ENCODE measurements at places on chromosomes 1 and 21.

GRCh38 chr21:16372586-16372985 is 642.8 kb downstream of the USP25 start:
- DNase-seq = no peak
- no peaks in the 10 kb centered on the region for H3K4me1 ChIP-seq
- H3K4me3 ChIP-seq = no peak overlapping the region
- H3K36me3 ChIP-seq = no peaks in the 10 kb centered on the region
- H3K27me3 ChIP-seq = no peaks in the 10 kb centered on the region

DNA sequence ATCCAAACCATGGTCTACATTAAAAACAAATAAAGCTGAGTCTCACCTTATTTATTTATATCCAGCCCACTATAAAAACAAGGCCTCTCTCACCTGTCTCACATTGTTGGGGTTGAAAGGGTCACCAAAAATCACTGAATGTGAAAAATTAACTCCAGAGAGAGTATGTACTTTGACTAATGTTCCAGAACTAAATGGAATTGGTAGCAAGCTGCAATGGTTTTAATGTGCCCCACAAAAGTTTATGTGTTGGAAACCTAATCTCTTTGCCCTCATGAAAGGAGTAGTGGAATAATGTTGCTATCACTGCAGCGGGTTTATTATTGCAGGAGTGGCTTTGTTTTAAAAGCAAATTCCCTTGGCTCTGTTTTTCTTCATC is 230.3 kb downstream of the LTN1 start:
- no peak for DNase-seq
- H3K4me3 ChIP-seq = no peak overlapping the region
- no peaks in the 10 kb centered on the region for H3K4me1 ChIP-seq
- H3K36me3 ChIP-seq = no peaks in the 10 kb centered on the region
- H3K27me3 ChIP-seq = no peaks in the 10 kb centered on the region
- no peak overlapping the region for H3K27ac ChIP-seq

GRCh38 chr1:30132602-30133286 is 590.6 kb downstream of the MATN1 start:
- peaks cover 7% of the 10 kb centered on the region for H3K27me3 ChIP-seq
- H3K4me3 ChIP-seq = no peak overlapping the region
- DNase-seq = no peak
- no peak overlapping the region for H3K27ac ChIP-seq
- H3K36me3 ChIP-seq = no peaks in the 10 kb centered on the region

GRCh38 chr1:165456861-165457260 is 11.9 kb upstream of the RXRG start:
- no peaks in the 10 kb centered on the region for H3K27me3 ChIP-seq
- DNase-seq = no peak
- H3K27ac ChIP-seq = no peak overlapping the region
- no peaks in the 10 kb centered on the region for H3K36me3 ChIP-seq

DNA sequence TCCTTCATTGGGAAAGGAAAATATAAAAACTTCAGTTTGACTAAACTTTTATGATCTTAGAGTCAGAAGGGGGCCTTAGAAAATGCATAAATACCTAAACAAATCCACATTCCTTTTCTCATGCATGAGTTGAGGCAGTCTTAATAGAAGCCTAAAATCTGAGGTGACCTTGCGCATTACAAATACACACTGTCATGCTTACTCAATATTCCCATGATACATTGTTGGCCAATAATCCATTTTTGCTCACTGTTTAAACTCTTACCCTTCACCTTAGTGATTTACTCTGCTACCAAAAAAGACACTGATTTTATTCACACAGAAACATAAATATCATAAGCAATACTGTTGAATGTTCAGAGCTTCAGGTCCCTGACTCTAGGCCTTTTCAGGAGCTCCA is 19.1 kb upstream of the TMCO1 start:
- no peaks in the 10 kb centered on the region for H3K4me1 ChIP-seq
- H3K36me3 ChIP-seq = no peaks in the 10 kb centered on the region
- no peak overlapping the region for H3K4me3 ChIP-seq
- H3K27me3 ChIP-seq = no peaks in the 10 kb centered on the region
- DNase-seq = no peak

GRCh38 chr1:90370686-90371447 is 346.2 kb downstream of the BARHL2 start:
- no peaks in the 10 kb centered on the region for H3K36me3 ChIP-seq
- no peaks in the 10 kb centered on the region for H3K4me1 ChIP-seq
- DNase-seq = no peak

DNA sequence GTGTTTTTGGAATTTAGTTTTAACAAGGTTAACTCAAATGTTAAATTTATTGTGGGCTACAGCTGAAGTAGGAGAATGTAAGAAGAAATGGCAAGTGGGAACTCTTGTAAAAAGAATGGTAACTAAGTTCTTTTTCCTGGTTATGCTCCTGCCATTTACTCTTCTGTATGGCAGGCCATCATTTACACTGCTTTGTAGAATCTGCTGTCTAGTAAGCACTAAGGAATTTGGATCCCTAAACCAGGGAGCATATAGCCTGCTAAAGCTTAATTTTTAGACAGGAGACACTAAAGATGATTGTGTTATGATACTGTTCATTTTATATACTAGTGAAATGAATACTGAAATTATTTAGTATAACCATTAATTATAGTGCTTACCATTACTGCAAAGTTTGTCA is 85.3 kb downstream of the CAMTA1 start:
- no peak for DNase-seq
- H3K27ac ChIP-seq = no peak overlapping the region
- peaks cover 19% of the 10 kb centered on the region for H3K36me3 ChIP-seq
- no peaks in the 10 kb centered on the region for H3K27me3 ChIP-seq
- H3K4me3 ChIP-seq = no peak overlapping the region

- no peaks in the 10 kb centered on the region for H3K27me3 ChIP-seq
- no peaks in the 10 kb centered on the region for H3K36me3 ChIP-seq
- peak overlapping the region; percentile 36 for H3K27ac ChIP-seq
- no peak for DNase-seq
- H3K4me1 ChIP-seq = no peaks in the 10 kb centered on the region
- H3K4me3 ChIP-seq = no peak overlapping the region
These were observed 18.2 kb upstream of the AHCTF1 start for GRCh38 chr1:246949956-246950355.

GRCh38 chr1:93738075-93738622 is 56.5 kb upstream of the BCAR3 start:
- DNase-seq = no peak
- H3K27ac ChIP-seq = no peak overlapping the region
- peaks cover 12% of the 10 kb centered on the region for H3K4me1 ChIP-seq
- no peaks in the 10 kb centered on the region for H3K27me3 ChIP-seq
- H3K4me3 ChIP-seq = no peak overlapping the region

DNA sequence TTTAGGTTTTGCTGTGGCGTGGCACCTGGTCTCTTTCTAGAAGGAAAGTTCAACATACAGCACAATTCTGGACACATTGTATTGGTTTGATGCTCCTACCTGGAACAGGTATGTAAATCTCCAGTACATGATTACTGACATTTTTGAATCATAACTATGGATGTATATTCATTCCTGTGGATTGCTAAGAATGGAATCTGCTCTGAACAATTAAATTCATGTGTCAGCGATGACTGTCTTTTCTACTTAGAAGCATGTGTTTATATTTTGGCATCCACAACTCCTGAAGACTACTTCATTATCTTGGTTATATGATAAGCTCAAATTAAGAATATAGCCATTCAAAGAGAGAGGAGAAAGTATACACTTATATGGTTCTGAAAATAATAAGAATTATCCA is 291.8 kb downstream of the CHRM3 start:
- no peak overlapping the region for H3K27ac ChIP-seq
- no peak overlapping the region for H3K4me3 ChIP-seq
- DNase-seq = no peak

- no peak overlapping the region for H3K27ac ChIP-seq
- no peaks in the 10 kb centered on the region for H3K36me3 ChIP-seq
- no peaks in the 10 kb centered on the region for H3K27me3 ChIP-seq
- peaks cover 5% of the 10 kb centered on the region for H3K4me1 ChIP-seq
- DNase-seq = no peak
These were observed 433.1 kb upstream of the KAZN start for GRCh38 chr1:14165371-14165801.

GRCh38 chr1:9466780-9467758 is 72.2 kb upstream of the SLC25A33 start:
- no peaks in the 10 kb centered on the region for H3K4me1 ChIP-seq
- H3K27me3 ChIP-seq = no peaks in the 10 kb centered on the region
- peak overlapping the region; percentile 41 for H3K27ac ChIP-seq
- H3K36me3 ChIP-seq = no peaks in the 10 kb centered on the region

DNA sequence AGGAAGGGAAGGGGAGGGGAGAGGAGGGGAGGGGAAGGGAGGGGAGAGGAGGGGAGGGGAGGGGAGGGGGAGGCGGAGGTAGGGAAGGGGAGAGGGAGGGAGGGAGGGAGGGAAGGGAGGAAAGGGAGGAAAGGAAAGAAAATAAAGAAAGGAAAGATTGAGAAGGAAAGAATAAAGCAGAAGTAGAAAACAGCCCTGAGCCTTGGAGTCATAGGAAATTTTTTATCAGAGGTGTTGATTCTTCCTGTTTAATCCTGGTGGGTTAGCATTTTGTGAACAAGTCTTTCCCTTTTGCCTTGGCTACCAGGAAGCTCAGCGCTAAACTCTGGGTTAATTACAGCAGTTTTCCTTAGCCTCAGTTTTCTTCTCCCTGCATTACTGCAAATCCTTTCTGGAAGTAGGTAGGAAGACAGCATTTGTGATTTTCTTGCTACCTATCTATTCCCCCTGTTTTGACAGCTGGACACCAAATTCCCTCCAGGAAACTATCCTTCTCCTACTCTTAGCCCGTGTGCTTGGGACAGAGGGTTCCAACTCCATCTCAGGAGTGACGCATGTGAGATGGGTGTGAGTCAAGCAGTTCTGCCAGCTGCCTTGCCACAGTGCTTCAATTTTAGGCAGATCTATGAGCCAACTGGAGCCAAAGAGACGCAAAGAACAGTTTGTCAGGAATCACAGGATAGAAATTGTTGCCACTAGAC is 26.9 kb downstream of the TOMM20 start:
- H3K27me3 ChIP-seq = no peaks in the 10 kb centered on the region
- no peak for DNase-seq
- no peaks in the 10 kb centered on the region for H3K36me3 ChIP-seq
- H3K4me1 ChIP-seq = peaks cover 9% of the 10 kb centered on the region
- no peak overlapping the region for H3K4me3 ChIP-seq

DNA sequence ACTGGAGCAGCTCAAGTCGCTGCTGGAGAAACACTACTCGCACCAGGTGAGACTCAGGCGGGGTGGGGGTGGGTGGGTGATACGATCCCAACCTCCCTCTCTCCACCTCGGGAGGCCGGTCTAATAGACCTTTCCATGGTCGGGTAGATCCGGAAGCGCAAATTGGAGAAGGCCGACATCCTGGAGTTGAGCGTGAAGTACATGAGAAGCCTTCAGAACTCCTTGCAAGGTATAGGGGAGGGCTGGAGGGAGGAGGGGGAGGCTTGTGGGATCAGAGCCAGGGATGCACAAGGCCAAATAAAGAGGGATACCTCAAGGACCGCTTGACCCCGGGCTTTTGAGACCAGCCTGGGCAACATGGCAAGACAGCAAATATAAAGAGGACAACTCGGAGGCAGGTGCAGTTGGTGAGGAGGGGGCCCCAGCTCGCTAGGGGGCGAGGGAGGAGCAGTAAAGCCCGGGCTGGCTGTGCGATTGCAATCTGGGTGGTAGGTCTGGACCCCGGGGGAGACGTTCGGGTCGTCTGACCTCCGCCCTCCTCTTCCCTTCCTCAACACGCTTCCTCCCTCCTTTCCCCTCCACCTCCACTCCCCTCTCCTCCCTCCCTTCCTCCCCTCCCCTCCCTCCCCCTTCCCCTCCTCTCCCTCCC is 546 bp downstream of the HES3 start:
- no peaks in the 10 kb centered on the region for H3K36me3 ChIP-seq
- H3K4me3 ChIP-seq = no peak overlapping the region
- H3K27ac ChIP-seq = no peak overlapping the region
- H3K4me1 ChIP-seq = peaks cover 30% of the 10 kb centered on the region
- no peak for DNase-seq
- H3K27me3 ChIP-seq = peaks cover 94% of the 10 kb centered on the region

DNA sequence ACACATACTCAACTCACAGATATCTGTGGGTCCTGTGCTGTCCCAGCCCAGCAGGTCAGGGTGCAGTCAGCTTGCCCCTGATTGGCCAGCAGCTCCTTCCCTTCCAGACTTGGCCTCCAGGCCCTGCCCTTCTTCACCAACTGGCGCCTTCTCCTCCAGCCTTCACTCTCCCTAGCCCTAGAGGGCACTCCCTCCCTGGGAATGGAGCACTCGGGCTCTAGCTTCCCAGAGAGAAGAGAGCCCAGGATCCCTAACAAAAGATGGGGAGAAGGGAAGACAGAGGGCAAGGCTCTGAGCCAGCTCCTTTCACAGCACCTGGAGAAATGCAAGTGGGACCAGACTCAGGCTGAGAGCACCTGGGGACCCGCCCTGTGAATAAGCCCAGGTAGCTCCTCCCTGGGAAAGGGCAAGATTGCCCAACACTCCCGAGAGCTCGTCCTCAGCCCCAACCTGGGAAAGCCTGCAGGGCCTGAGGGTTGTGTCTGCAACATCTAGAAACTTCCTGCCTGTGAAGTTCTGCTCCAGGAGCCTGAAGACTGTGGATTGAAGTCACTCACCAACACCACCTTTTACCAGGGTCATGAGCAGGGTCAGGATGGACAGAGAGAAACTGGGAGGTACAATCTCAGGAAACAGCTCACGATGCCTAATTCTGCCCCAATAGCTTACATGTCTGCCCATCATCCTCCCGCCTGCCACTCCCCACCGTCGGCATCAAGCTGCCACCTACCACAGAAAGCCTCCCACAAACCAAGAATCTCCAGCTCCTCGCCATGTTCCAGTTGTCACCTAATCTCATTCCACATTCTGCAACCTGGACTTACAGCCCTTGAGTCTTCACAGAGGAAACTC is at the start of gene PGLYRP4:
Gene PGLYRP4 (minus strand): TSS at position 331 of the 852 bp plus-strand sequence. CDS start 909 bp downstream, outside the sequence.
- no peak within 1 kb of the TSS for H3K27ac ChIP-seq
- H3K4me3 ChIP-seq = no peak within 1 kb of the TSS
- H3K4me1 ChIP-seq = peaks cover 23% of the 10 kb centered on the region
- H3K27me3 ChIP-seq = peaks cover 28% of the 10 kb centered on the region

DNA sequence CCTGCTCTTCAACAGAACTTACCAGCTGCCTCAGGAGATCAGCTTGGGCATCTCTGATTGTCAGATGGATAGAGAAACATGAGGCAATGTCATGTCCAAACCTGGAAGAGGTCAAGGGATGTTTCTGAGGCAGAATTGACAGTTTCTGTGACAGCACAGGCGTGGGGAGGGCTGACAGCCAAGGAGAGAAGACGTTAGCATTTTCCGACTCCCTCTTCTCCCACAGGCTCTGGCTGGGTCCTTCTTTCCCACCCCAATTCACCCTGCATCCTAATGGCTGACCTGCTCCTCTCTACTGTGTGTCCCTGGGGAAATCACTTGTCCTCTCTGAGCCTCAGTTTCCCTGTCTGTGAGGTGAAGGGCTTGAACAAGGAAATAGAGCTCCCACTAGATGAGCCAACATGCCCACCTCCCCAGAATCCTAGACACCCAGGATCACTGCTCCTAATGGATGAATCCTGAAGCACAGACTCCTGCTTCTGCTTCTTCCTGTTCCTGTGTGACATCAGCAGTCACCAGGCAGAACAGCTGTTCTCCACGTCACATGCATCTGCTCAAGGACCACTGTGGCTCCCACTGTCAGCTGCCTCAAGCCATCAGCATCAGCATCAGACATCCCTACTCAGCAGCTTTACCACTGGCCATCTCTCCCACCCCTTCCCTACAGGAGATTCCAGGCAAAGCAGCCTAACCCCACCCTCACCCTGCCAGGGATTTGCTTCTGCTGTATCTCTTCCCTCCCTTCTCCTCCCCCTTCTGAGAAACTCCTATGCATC is 408.0 kb downstream of the MATN1 start:
- H3K27me3 ChIP-seq = peaks cover 13% of the 10 kb centered on the region
- no peaks in the 10 kb centered on the region for H3K36me3 ChIP-seq
- no peak for DNase-seq
- no peak overlapping the region for H3K27ac ChIP-seq
